Stimulated activated naive CD8-positive, alpha-beta T cell treated with anti-CD3 and anti-CD28 coated beads, Interleukin-15, Interleukin-2, amounts not matched to agents 100 U/mL and 50 U/mL, for 24 hours (primary cell): ENCODE measurements at places on chromosomes 2 and 18.

- no peak for DNase-seq
Measured at GRCh38 chr2:6909431-6910385, 7.5 kb upstream of the RNF144A start.

- DNase-seq: no peak
Measured at GRCh38 chr2:54830546-54830945, 107.1 kb downstream of the EML6 start.

- no peak for DNase-seq
Measured at GRCh38 chr2:54402350-54402749, 53.8 kb upstream of the SPTBN1 start.

GRCh38 chr2:207126724-207127308, 38.9 kb downstream of the KLF7 start:
- DNase-seq: no peak

DNA sequence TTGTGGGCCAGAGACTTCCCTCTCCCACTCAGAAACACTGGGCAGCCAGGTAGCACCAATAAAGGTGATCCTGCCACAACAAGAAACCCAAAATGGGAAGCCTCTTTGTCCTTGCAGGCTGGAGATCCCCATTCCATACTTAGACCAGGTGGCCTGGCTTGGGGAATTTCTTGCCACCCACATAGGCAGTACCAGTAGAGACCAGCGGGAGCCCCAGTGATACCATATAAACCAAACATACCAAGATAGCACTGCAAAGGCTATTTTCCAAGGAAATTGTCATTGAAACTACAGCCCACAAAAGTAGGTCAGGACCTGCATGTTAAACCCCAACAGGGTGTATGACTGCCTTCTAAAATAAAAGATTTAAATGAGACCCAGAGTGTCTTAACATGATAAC, 171.6 kb downstream of the DIS3L2 start:
- no peak for DNase-seq

GRCh38 chr2:75243219-75243618, 43.9 kb upstream of the TACR1 start:
- DNase-seq: no peak

DNA sequence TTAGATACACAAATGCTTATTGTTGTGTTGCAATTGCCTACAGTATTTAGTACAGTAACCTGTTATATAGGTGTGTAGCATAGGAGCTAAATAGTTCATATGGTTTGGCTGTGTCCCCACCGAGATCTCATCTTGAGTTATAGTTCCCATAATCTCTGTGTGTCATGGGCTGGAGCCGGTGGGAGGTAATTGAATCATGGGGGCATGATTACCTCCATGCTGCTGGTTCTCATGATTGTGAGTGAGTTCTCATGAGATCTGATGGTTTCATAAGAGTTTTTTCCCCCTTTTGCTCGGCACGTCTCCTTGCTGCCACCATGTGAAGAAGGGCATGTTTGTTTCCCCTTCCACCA, 190.5 kb upstream of the SESTD1 start:
- no peak for DNase-seq

DNA sequence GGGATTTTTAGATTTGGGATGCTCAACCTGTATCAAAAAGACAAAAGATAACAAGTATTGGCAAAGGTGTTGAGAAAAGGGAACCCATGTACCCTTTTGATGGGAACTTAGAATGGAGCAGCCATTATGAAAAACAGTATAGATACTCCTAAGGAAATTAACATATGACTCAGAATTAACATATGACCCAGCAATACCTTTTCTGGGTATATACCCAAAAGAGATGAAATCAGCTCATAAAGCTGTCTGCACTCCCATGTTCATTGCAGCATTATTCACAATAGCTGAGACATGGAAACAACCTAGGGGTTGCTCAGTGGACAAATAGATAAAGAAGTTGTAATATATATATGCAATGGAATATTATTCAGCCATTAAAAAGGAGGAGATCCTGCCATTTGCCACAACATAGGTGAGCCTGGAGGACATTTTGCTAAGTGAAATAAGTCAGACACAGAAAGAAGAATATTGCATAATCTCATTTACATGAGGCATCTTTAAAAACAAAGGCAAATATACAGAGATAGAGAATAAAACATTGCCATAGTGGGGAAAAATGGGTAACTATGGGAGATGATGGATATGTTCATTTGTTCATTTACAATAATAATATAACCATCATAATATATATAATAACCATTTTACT, 142.1 kb downstream of the PTRHD1 start:
- no peak for DNase-seq
